ENCODE measurements at places on chromosomes 3 and 15.

DNA sequence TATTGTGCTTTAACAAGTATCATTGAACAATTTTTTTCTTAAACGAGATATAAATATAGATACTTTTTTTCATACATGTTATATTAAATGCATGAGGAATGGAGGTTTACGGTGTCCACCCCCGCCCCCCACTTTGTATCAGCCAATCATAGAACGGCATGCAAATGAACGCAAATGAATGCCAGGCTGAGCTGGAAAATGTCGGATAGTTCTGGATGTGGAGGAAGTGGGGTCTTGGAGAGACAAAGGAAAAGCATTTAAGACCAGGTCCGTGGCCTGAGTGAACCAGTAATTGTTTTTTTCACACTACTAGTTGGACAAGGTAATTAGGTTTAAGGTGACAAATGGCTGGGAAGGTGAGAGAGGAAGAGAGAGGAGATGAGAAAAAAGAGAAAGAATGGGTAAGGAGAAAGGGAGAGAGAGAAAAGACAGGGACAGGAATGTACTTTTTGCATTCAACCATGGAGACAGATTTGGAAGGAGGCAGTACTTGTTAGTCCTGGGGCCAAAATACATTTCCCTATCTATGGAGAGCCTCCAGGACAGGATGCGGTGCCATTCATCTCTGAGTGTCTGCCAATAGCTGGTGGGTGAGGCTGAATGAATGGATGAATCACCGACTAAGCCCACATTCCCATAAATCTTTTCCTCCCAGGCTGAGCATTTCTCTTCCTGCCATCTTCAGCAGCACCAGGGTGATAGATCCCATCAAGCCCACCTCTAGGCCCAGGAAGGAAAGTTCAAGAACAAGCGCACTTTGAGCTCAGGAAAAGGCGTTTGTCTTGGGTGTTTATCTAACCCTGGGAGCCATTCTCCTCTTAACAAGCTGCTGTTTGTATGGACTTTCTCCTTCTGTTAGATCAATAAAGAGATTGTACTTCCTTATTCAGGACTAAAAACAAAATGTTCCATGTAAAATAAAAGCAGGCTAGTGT lies 1.4 kb upstream of the RAD18 start:
- no peak for DNase-seq

GRCh38 chr15:57012556-57012955 lies 94.1 kb downstream of the TCF12 start:
- DNase-seq, result no peak

DNA sequence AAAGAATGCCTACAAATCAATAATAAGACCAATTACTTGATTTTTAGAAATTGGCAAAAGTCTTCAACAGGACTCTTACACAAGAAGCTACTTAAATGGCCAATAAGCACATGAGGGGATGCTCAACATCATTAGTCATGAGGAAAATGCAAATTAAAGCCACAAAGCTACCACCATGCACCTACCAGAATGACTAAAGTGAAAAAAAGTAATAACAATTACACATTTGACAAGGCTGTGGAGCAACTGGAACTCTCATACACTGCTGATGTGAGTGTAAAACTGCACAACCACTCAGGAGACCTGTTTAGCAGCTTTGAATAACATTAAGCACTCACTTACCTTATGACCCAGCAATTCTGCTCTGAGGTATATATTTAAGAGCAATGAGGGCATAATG lies 68.4 kb downstream of the PPCDC start:
- no peak for DNase-seq

GRCh38 chr15:64739156-64739555 lies 36.2 kb downstream of the RBPMS2 start:
- DNase-seq, result no peak

DNA sequence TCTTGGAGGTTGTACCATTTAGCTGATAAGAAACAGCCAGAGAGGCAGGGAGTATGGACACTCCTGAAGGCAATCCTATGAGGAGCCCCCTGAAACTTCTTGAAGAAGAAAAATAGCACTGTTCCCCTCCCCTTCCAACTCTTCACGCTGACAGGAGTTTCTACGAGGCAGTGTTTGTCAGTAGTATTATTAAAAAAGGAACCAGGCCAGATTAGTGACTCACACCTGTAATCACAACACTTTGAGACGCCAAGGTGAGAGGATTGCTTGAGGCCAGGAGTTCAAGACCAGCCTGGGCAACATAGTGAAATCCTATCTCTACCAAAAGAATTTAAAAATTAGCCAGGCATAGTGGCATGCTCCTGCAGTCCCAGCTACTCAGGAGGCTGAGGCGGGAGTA lies 38.7 kb downstream of the WWTR1 start:
- DNase-seq, result no peak

- no peak for DNase-seq
Measured at GRCh38 chr3:197960694-197961581, 921 bp downstream of the LMLN start.

DNA sequence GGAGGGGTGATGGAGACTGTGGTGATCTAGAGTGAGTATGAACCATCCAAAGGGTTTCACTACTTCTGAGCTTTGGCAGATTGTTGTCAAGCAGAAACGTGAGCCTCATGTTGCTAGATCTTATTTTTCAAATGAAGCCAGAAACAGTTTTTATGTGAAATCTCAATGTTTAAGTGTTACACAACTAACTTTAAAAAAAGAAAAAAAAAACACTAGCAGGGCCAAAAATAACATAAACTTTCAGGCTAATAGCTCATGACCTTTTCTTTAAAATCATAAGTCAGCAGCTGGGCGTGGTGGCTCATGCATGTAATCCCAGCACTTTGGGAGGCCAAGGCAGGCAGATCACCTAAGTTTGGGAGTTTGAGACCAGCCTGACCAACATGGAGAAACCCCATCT lies 2.1 kb upstream of the HTR3D start:
- DNase-seq, result no peak

- no peak for DNase-seq
Measured at GRCh38 chr3:152151216-152151876, 117.4 kb upstream of the MBNL1 start.

- no peak for DNase-seq
Measured at GRCh38 chr15:29204369-29204755, 65.3 kb downstream of the NSMCE3 start.

Measured in Panc1 (cell line).